ENCODE measurements at places on chromosomes 4 and X. TPM values are rescaled to one million over a fixed set of nuclear protein-coding genes. Genes with fewer than 3 reads are reported as not detected.

Gene FGA
- polyA plus RNA-seq = not detected

Gene BEX4
- polyA plus RNA-seq = 309 TPM

Gene VGLL1
- not detected for polyA plus RNA-seq

Gene CCDC158
- not detected for polyA plus RNA-seq

Gene DCLK2
- polyA plus RNA-seq = not detected

Gene PABPC5
- not detected for polyA plus RNA-seq

Gene CORIN
- not detected for polyA plus RNA-seq

Gene UGT2A1
- polyA plus RNA-seq = not detected

Gene PLXNB3
- 1.6 TPM for polyA plus RNA-seq

Gene FAM184B
- not detected for polyA plus RNA-seq

Gene NAA11
- 21.3 TPM for polyA plus RNA-seq

Gene CPLX1
- 0.55 TPM for polyA plus RNA-seq

Gene SSX4B
- not detected for polyA plus RNA-seq

Gene DNAAF6
- not detected for polyA plus RNA-seq

Gene P2RY4
- polyA plus RNA-seq = not detected

Gene CLIC2
- polyA plus RNA-seq = 45.8 TPM

Gene AKAP14
- not detected for polyA plus RNA-seq
